ENCODE measurements at places on chromosomes 11 and 22.

DNA sequence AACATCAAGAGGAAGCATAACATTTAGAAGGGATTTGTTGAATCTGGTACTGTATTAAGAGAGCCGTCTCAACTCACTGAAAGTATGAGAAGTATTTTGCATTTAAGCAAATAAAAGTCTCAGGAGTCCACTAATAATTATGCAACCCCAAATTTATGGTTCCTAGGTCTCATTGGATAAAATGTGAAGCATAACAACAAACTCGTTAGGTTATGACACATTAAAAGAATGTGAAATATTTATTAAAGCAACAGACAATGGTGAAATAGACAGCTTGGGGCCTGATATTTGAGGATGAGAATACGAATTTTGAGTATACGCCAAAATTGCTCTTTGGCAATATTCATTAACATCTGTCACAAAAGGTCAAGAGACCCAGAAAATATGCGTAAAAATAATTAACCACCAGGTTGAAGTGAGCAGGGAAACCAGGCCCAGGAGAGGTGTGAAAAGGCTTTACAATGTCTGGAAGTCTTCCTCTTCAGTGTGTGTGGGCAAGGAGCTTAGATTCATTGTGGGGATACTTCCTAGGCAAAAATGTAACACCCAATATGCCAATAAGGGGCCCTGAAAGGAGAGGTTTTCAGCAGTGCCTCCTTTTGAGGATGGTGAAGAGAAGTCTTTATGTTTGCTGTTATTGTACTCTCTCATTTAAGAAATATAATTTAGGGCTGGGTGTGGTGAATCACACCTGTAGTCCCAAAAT lies 89.2 kb downstream of the FDX1 start:
- no peak for DNase-seq

GRCh38 chr11:130979386-130979972 lies 63.2 kb upstream of the SNX19 start:
- no peak for DNase-seq

- DNase-seq, result peak; percentile 60
Observed at GRCh38 chr11:69213316-69213715, 57.6 kb downstream of the SMIM38 start.

- no peak for DNase-seq
Observed at GRCh38 chr11:36095716-36096115, 151.9 kb downstream of the LDLRAD3 start.

DNA sequence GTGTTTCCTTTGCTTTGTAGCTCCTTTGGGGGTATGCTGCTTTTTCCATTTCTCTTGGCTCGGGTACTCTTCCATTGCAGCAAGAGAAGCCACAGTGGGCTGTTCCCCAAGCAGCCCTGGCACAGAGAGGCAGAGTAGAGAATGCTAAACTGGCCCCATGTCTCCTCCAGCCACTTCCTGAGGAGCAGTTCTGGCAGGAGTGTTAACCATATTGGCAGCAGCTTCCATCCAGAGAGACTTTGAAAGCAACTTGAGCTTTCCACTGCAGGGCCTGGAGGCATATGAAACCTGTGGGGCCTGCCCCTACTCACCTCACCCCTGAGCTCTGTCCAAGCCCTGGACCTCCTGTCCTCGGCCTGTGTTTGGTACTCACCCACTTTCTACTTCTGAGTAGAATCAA lies 61.8 kb downstream of the ALX4 start:
- no peak for DNase-seq

DNA sequence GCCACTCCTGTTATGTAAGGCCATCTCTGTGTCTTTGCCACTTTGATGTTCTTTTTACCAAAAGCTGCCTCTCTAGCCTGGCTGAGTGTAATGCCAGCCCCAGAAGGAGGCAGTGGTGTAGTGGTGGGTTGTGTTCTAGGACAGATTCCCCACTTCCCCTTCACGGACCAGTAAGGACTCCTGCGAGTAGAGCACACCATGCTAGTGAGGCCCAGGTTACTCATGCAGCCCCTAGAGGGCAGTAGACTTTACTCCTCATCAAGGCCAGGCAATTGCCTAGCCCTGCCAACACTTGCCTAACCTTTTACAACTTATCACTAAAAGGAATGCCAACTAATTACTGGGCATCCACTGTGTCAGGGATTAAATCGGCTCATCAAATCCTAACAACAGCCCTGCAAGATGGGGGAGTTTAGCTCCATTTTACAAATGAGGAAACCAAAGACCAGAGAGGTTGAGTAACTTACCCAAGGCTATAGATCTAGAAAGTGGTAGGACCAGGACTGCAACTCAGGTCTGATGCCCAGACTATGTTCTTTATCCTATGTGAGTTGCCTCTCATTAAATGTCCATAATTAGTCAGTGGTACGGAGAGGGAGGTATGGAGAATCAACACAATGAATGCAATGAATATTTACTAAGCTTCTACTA lies 75.3 kb downstream of the APIP start:
- DNase-seq, result peak; percentile 41

GRCh38 chr11:47607380-47607779 lies 13.2 kb upstream of the C1QTNF4 start:
- DNase-seq, result no peak

GRCh38 chr11:75781831-75782230 lies 13.3 kb downstream of the DGAT2 start:
- no peak for DNase-seq

DNA sequence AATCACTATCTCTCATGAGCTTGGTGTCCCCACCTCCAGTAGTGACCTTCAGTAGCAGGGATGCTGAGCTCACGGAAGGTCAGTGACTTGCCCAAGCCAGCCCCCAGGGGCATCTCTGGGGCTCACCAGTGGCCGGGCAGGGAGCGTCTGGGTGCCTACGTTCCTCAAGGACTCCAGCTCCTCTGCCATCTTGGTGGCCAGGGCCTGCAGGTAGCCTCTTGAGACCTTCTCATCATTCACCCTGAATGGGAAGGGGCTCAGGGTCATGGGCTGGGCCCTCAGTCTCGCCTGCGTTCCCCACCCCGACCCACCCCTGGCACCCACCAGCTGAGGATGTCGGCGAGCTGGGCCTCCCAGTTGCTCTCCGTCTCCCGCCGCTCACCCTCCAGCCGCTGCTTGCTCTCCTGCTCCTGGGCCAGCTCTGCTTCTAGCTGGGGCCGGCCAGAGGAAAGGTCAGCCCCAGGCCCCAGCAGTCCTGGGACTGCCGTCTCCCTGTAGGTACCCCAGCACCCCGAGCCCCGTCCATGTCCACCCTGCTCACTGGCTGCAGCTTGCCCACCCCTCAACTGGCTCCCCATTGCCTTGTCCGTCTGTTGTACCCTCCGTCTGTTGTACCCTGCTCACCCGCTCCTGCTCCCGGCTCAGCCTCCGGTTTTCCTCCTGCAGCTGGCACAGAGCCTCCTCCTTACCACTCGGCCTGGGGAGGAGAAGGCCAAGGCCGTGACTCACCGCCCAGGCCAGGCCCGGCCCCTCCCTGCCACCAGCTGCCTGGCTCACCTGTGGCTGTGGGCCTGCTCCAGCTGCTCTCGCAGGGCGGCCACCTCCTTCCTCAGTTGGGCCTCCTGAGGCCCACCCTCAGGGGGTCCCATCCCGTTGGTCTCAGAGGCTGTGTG lies 9.5 kb downstream of the CDC42BPG start:
- DNase-seq, result no peak

DNA sequence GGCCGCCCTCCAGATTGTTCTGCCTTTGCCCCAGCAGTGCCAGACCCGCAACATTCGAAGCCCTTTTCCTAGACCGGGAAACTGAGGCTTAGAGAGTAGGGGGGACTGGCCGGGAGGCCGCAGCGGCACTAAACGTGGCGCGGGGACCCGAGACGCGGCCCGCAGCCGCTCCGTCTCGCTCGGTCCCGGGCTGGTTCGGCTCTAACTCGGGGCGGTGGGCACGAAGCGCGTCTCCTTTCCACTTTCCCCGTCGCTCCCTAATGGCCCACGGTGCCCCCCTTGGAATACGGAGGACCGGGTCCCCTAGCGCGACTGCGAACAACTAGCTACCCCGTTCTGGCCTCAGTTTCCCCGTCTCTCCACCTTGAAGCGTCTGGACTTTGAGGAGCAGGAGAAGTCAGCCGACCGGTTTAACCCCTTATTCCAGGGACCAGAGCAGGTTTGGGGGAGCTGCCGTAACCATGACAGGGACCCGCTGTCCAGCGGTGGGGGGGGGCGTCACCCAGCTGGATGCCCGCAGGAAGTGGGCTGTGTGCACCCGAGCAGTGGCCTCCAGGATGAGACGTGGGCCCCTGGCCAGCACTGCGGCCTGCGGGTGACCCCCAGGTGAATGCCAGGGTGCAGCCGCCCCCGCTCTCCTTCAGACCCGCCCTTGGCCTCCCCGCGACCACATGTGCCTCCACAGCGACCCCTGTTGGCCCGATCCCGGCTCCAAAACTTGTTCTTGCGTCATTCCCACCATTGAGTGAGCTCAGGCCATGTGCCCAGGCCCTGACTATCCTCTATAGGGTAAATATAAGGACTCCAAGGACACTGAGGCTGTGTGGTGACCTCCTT lies 1.1 kb downstream of the CDC42EP1 start:
- DNase-seq, result peak; percentile 89

- no peak for DNase-seq
Observed at GRCh38 chr22:30228509-30229359, 17.8 kb downstream of the LIF start.

- no peak for DNase-seq
Observed at GRCh38 chr22:46948411-46949144, 186.1 kb downstream of the TBC1D22A start.

DNA sequence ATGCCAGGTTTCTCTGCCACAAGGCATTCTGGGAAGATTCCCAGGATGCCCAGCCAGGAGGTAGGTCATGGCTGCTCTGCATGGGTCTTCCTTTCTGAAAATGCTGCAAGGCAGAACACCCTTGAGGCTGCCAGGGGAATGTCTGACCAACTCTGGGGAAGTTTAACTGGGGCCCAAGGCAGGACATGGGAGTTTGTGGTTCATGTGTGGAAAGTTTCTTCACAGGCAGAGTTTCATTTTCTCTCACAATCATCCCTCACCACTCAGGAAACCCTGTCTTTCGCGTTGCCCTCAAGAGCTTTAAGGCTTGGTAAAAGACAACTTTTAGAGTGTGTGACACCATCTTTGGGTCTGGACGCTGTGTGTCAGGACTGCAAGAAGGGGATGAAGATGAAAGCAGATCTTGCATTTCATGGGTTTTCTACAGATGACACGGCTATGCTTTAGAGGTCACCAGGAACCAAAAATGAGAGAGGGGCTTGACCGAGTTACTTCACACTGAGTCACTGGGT lies 133.5 kb downstream of the CD44 start:
- DNase-seq, result peak; percentile 71

- no peak for DNase-seq
Observed at GRCh38 chr11:130847517-130847916, 68.8 kb downstream of the SNX19 start.

- DNase-seq, result no peak
Observed at GRCh38 chr11:86120807-86121206, 51.9 kb upstream of the PICALM start.

GRCh38 chr11:113985906-113986305 lies 11.0 kb downstream of the HTR3A start:
- no peak for DNase-seq

GRCh38 chr22:28711820-28712777 lies 29.5 kb downstream of the CHEK2 start:
- DNase-seq, result no peak

DNA sequence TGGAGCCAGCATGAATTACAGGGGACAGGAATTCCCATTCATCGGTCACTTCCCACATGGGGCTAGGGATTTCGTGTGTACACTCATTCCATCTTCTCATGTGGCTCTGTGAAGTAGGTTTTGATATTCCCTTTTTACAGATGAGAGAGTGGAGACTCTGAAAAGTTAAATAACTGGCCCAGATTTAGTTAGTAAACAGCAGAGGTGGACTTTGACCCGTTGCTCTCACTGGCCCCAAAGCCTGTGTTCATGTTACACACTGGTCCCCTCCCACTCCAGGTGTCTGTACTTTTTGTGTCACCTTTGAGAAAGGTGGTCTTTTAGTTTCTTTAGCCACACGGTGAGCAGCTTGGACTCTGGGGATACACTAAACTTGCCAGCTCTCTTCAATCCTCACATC lies 108.5 kb downstream of the MICAL2 start:
- DNase-seq, result no peak

GRCh38 chr11:76102802-76103201 lies 103.5 kb downstream of the WNT11 start:
- DNase-seq, result no peak

GRCh38 chr11:102552020-102552419 lies 21.5 kb upstream of the MMP7 start:
- no peak for DNase-seq

- DNase-seq, result no peak
Observed at GRCh38 chr22:39832627-39833074, 60.9 kb downstream of the ENTHD1 start.

- no peak for DNase-seq
Observed at GRCh38 chr22:38067761-38068360, 10.7 kb downstream of the PICK1 start.

GRCh38 chr22:37088108-37088605 lies 21.4 kb downstream of the TMPRSS6 start:
- DNase-seq, result peak; percentile 73

- peak; percentile 31 for DNase-seq
Observed at GRCh38 chr11:123020968-123021367, 39.3 kb upstream of the BSX start.

DNA sequence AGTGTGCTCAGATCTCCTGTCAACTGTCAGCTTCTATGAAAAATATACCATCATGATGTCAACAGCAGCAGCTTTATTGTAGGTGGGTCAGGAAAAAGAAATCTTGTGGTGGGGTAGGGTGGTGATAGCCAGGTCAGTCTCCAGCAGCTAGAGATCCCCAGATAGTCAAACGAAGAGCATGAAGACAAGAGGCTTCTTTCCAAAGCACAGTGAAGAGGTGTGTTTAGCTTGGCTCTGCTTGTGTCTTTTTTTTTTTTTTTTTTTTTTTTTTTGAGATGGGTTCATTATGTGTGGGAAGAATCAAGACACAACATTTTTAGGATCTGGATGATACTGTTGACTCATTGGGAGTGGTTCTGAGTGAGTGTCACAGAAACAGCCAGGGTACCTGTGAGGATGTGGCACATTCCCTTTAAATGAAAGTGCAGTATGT lies 1075.5 kb downstream of the NTM start:
- DNase-seq, result no peak

GRCh38 chr22:29314537-29315285 lies 786 bp downstream of the RASL10A start:
- no peak for DNase-seq

GRCh38 chr22:36816339-36816635 lies 548 bp downstream of the PVALB start:
- DNase-seq, result no peak

DNA sequence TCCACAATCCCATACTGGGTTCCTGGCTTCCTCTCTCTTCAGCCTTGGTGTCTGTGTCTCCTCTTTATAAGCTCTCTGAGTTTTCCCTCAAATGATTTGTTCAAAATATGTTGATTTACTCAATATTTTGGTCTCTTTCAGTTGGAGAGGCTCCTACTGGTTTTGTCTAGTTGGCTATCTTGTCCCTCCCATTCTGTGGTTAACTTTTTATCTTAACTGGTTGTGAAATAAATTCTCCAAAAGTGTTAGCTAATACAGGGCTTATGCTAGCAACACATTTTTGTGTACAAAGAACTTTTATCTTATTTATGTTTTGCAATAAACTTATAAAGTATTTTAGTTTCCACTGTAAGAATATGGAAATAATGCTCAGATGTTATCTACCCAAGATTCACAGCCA lies 200.9 kb downstream of the AASDHPPT start:
- DNase-seq, result no peak

- DNase-seq, result no peak
Observed at GRCh38 chr11:22659783-22660182, 6.6 kb upstream of the GAS2 start.

Measured in stimulated activated CD4-positive, alpha-beta T cell treated with anti-CD3 and anti-CD28 coated beads, Interleukin-15, amount 100 ng/mL, for 24 hours (primary cell).